Stimulated activated CD8-positive, alpha-beta memory T cell treated with anti-CD3 and anti-CD28 coated beads, Interleukin-15, amount 100 ng/mL, for 24 hours (primary cell): ENCODE measurements at places on chromosomes 13 and 19.

GRCh38 chr13:24011266-24011665 lies 114.0 kb upstream of the C1QTNF9B start:
- no peak for DNase-seq

GRCh38 chr13:102658660-102659059 lies 36.2 kb downstream of the METTL21C start:
- no peak for DNase-seq

DNA sequence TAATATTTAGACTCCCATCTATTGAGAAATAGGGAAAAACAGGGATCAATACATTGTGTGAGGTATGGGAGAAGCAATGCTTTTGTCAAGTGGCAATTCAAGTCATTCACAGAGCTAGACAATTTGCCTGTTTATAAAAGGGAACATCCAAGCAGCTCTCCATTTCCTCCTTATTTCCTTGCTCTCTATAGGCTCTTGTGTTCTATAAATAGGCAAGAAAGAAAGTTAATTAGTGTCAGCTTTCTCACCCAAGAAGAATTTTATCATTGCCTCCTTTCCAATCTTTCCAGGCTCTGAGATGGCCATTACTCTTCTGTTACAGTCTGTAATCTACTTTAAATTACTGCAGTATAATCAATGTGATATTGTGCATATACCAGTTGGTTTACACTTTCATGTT lies 199.9 kb downstream of the LHFPL6 start:
- DNase-seq = no peak

DNA sequence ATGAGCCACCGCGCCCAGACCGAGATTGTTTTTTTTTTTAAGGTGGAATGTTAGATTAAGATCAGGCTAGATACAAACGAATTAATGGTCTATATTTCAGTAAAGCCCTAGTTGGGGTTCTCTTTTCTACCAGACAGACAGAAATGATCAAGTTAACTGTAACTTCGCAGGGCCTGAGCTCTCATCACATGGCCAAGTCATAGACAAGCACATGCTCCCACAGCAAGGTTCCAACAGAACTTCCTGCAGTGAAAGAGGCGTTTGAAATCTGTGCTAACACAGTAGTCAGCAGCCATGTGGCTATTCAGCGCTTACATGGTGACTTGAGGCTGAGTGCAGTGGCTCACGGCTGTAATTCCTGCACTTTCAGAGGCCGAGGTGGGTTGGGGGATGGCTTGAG lies 34.7 kb upstream of the SEMA6B start:
- DNase-seq = no peak

DNA sequence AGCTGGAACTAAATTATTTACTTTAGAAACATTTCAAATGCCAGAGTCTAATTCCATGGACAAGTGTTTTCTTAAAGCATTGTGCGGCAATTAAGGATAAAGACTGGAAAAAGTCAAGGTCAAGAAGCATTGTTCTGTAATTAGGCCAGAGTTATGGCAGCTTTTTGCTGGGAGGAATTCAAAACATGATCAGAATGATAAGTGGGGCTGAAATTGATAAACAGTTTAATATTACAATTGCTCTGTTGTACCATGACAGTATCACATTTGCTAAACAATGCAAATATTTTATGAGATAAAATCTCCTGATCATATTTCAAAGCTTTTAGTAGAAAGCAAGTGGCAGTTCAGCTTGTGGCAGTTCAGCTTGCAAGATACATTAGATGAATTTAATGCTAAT lies 513.7 kb downstream of the GPC6 start:
- no peak for DNase-seq

- DNase-seq = no peak
Measured at GRCh38 chr13:49062297-49062896, 86.7 kb downstream of the FNDC3A start.

GRCh38 chr13:71828117-71828516 lies 38.9 kb downstream of the DACH1 start:
- no peak for DNase-seq

- no peak for DNase-seq
Measured at GRCh38 chr13:36029166-36029565, 102.0 kb downstream of the DCLK1 start.

GRCh38 chr19:14479975-14480699 lies 5.0 kb upstream of the PTGER1 start:
- peak; percentile 58 for DNase-seq

GRCh38 chr19:49746206-49746958 lies 16.7 kb downstream of the TSKS start:
- peak; percentile 16 for DNase-seq

DNA sequence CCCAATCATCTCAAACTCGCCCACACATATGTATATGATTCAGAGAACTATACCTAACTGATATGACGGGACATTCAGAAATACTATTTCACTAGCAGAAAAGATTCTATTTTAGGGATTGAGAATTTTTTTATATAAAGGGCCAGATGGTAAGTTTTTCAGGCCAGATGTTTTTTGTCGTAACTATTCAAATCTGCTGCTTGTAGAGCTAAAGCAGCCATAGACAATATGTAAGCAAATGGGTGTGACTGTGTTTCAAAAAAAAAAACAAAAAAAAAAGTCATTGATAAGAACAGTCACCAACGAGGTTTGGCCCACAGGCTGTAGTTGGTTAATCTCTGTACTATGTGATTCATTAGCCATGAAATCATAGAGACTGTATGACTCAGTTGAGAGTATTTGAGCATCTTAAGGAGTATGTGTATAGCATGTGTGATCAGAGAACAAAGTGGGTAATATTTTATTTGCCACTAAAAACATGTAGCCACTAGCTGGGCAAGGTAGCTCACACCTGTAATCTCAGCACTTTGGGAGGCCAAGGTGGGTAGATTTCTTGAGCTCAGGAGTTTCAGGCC lies 2724.7 kb downstream of the PCDH9 start:
- no peak for DNase-seq

- no peak for DNase-seq
Measured at GRCh38 chr19:2385053-2385721, 25.1 kb downstream of the TMPRSS9 start.

DNA sequence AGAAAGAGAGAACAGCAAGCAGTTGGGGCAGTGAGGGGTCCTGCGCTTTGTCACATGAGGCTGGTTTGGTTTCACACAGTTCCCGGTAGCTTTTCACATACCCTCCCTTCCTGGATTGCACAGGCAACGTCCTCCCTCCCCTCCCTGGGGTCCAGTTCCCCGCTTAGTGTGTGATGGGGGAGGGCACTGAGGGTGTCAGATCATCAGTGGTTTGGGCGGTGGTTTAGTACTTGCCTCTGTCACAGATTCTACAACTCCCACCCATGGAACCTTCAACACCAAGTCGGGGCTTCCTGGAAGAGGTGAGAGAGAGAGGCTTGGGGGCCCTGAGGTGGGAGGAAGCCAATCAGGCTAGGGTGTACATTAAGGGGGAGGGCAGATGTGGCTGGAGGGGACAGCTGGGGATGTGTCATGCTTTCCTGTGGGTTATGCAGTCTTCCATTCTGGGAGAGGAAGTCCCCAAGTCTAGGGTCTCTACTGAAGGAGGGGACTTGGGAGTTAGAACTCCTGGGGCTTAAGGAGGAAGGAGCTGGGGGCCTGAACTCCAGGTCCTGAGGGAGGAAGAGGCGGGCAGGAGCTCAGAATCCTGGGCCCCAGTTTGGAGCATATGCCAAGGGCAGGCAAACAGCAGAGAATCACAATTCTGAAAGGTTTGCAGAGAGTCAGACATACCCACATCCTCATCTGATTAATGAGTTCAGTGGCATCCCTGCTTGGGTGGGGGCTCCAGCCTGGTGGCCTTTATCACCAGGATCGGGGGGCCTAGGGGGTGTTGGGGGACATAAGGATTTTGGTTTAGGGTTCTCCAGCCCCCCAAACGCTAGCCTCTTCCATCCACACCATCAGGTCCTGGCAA lies at the start of gene NKG7:
TSS of gene NKG7 (minus strand) at position 6 of the 856 bp plus-strand sequence. CDS start 119 bp downstream, outside the sequence.
- no peak for DNase-seq

GRCh38 chr19:44720945-44721344 lies 22.0 kb downstream of the CEACAM16 start:
- no peak for DNase-seq

DNA sequence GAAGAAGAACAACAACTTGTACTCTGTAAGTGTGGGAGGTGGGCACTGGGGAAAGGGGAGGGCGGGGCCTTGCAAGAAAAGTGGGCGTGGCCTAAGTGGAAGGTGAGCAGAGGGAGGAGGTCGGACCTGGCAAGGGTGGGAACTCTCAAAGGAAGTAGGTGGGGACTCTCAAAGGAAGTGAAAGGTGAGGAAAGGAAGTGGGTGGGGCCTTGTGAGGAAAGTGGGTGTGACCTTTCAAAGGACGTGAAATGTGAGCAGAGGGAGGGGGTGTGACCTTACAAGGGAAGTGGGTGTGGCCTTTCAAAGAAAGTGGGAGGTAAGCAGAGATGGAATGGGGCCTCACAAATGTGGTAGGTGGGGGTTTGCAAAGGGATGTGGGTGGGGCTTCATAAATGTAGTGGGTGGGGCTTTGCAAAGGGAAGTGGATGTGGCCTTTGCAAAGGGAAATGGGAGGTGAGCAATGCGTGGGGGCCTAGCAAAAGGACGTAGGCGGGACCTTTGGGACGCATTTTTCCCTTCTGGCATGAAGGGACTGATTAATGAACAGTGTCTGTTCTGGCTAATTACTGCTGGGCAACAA lies 25.9 kb downstream of the ACSBG2 start:
- no peak for DNase-seq
